ENCODE measurements at places on chromosomes 1 and 21.

DNA sequence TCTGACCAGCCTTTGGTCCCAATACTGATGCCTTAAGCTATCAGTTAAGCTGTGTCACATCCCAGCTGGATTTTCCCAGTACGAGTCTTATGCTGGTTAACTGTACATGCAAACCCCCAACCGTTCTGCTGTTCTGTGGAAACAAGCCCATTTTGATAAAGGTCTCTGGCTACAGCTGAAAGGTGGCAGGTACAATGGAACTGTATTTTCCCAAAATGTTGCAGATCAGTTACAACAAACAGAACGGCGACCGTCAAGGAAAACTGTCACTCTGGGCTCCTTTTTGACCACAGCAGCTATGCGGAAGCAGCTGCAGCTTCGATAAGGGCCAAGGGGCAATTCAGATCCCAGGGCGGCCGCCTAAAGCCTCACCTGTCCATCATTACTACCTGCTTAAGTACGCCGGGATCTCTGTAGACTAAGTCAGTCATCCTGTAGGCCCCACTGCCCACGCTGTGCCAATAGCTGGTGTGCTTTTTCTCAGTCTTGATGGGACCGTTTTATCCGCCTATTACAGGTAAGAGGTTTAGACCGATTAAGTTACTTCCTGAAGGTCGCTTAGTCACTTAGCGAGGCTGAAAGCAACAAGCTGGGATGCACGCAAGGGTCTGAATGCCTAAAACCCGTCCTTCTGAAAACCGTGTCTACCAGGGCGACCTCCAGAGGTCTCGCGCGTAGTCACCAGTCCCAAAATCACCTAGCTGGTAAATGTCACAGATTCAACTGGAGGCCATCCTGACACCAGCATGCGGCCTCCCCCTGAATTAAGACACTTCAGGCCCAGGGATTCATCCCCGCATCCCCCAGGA lies 11.1 kb upstream of the RAB42 start:
- peak; percentile 43 for DNase-seq

DNA sequence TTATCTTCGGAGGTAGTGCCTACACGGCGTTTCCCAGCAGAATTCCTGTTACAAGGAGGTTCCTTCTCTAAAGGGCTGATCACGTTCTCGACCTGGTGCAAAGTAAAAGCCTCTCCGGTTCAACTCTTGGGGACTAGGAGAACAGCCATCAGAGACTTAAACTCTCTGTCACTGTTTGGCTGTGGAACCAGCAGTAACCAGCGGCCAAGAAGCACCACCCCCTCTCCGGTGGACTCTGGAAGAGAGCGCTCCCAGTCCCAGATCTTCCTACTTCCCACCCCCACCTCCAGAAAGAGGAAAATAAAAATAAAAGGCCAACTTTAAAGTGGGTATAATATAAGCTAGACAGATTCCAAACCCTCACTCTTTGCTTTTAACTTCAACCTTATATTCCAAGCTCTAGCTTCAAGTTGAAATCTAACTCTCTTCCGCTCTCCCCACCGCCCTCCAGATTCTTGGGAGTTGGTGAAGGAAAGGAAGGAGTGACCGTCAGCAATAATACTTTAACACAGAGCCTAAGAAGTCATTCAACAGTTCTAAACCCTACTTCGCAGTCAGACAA lies 2.9 kb downstream of the BRINP3 start:
- no peak for DNase-seq

DNA sequence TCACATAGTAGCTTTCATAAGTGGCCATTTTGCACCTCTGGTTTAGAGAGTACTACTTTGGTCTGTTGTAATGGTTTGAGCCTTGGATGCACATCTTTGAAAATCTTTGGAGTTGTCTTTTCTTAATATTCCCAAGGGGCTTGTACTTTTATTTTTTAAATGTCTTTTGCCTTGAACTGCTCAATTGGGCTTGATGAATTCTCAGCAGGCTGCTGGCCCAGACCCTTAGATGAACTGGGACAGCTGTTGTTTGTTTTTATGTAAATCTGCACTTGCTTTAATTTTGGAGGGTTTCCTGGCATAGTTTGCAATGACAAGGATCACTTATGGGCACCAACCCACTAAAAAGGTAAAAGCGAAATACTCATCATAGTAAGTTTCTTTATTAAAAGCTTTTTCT lies 24.9 kb downstream of the NGF start:
- no peak for DNase-seq

DNA sequence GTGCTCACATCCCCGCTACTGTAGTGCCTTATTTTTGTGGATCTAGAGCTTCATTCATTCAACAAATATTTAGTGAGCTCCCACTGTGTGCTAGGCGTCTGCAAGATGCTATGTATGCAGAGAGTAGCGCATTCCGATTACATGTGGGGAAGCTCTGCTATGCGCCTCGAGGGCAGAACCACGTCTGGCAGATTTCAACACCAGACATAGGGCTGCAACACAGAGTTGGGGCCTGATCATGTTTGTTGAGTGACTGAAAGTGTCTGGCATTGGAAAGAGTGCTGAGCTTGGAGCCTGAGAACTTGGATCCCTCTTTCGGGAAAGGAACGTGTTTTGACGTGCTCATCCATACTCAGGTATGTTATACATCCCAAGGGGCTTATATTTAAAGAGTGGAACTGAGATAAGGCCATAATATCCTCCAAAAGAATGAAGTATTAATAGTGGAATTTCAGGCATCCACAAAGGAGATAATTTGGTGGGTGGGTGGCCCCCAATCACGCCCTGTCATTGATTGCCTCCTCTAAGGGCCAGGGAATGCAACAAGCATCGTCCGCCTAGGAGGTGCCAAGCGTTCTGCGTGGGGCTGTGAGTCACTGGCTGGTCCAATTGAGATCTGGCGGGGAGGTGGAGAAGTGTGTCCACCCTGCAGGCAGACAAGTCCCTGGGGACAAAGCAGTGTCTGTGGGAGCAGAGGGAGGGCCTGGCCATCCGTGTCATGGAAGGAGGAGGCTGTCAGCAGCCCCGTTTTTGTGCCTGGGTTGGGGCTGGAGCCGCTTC lies 62.8 kb upstream of the ZBTB40 start:
- DNase-seq: no peak

DNA sequence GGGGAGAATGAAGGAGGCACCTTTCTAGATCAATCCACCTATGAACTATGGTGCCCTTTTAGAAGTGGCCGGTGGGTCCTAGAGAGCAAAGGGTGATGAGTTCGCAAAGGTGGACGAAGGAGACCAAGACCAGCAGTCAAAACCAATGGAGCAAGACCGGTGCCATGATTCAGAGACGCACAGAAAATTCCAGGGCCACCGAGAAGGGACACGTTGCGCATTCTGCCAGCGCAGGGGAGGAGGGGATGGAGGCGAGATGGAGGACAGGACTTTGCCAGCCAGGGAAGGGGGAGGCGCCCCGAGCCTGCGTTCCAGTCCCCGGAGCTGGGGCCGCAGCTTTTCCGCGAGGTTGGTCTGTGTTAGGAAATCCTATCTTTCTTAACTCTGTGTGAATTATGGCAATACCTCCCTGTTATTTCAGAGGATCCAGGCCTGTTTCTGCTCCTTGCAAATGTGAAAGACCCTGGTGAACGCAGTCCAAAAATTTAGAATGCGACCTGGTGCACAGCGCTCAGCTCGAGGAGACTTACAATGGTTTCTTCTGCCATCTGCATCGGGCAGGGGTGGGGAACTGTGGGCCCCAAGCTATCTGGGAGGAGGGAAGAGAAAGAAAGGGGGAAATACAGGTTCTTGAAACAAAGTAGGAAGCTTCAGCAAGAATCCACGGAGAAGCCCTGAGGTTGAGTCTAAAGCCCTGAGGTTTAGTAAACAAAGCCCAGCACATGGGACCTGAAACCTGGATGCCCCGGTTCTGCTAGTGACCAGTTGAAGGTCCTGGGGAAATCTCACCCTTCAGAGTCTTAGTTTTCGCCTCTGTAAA lies 129.4 kb downstream of the MRPS6 start:
- no peak for DNase-seq

- no peak for DNase-seq
Observed at GRCh38 chr21:37984416-37984815, 68.2 kb upstream of the KCNJ6 start.

- DNase-seq: no peak
Observed at GRCh38 chr1:241513378-241513777, 6.2 kb downstream of the FH start.

GRCh38 chr1:74485622-74486021 lies 26.8 kb downstream of the LRRC53 start:
- no peak for DNase-seq

DNA sequence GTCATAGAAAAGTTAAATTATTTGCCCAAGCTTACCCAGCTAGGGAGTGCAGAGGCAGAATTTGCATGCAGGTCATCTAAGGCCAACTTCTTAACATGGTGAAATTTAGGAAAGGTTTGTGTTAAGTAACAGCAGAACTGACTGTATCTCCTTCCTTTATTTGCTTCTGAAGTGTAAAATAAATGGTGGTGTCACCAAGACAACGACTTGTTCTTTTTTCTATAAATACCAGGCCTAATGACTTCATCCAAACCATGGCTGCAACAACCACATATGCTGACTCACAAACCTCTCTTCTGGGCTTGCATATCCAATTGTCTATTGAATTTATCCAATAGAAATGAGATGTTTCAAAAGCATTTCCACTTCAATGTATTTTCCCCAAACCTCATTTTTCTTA lies 19.1 kb downstream of the COL24A1 start:
- DNase-seq: no peak

- DNase-seq: no peak
Observed at GRCh38 chr1:197141575-197141974, 4.9 kb downstream of the ASPM start.

DNA sequence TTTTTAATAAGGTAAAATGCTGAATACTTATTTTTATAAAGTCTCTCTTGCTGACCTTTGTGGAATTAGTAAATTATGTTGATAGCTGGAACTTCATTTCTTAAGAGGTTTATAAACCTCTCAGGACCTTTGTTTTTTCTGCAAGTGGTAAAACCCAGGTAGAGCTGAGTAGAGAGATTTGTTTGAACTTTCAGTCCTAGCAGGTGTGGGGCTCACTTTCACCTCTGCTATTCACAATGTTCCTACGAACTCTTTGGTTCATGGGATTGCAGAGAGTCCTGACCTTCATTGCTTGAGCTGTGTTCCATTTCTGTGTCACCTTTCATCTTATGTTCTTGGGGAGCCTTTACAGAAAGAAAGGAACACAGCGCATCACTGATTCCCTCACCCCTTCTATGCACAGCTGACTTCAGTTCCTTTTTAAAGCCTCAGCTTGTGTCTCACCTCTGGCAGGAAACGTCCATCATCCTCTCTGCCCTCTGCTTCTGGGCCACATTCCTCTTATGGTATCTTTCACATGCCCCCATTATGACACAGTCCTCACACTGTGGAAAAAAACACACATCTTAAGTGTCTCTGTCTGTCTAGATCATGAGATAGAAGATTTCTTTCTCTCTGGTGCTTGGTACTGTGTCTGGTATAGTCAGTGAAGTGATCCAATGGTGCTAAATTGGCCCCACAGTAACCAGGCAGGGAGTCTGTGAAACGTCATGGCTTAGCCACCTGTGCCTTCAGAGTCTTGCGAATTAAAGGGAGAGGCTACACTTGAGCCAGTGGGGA lies 262.5 kb upstream of the B3GALT2 start:
- DNase-seq: no peak

DNA sequence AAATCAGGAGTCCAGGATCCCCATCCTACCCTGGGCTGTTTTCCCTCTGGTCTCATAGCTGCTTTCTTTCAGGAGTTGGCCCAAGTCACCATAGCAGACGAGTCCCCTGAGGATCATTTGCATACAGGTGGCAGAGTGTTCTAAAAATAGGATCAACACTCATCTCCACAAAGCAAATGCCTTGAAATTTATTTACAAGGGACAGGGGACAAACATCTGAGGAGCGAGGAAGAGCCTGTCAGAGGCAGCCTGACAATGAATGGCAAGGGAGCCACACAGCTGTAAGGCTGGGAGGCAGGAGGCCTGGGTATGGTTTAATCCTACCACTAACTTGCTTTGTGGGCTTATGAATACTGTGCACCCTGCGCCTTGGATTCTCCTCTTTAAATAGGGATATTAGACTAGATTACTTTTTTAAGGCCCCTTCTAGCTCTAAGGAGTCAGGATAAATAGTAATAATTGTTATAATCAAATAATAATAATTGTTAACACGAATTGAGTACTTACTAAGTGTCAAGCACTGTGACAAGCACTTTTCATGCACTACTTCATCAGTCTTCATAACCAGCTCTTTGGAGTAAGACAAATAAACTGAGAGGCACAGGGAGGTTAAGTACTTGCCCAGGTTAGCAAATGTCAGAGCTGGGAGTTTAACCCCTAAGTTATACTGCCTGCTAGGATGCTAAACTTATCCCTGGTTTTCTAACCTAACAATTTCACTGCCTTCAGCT lies 34.5 kb downstream of the RAB3B start:
- DNase-seq: no peak

- no peak for DNase-seq
Observed at GRCh38 chr1:21090463-21090862, 86.2 kb downstream of the EIF4G3 start.

GRCh38 chr1:164647211-164647610 lies 88.2 kb downstream of the PBX1 start:
- DNase-seq: no peak

- no peak for DNase-seq
Observed at GRCh38 chr21:41482301-41482700, 25.7 kb downstream of the TMPRSS2 start.

- no peak for DNase-seq
Observed at GRCh38 chr1:85707267-85707989, 805 bp downstream of the ZNHIT6 start.

GRCh38 chr1:47507881-47508701 lies 70.2 kb downstream of the FOXD2 start:
- no peak for DNase-seq

DNA sequence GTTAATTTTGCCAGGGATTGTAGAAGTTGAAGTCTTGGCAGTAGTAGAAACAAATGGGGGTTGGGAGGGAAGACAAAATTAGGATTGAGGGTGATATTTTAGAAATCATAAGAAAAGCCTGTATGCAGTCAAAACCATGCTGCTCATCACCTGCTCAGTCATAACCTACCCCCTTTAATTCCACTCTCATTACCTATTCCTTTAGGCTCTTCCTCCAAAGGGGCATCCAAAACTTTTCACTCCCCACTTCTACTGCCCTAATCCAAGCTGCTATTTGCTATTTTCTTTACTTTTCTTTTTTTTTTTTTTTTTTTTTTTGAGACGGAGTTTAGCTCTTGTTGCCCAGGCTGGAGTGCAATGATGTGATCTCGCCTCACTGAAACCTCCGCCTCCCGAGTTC lies 11.5 kb downstream of the H3-3A start:
- no peak for DNase-seq

All from T-helper 9 cell (primary cell).